Stimulated activated CD4-positive, alpha-beta T cell treated with anti-CD3 and anti-CD28 coated beads, Interleukin-2, amount 100 ng/mL, for 24 hours (primary cell): ENCODE measurements at places on chromosomes 3 and 15.

DNA sequence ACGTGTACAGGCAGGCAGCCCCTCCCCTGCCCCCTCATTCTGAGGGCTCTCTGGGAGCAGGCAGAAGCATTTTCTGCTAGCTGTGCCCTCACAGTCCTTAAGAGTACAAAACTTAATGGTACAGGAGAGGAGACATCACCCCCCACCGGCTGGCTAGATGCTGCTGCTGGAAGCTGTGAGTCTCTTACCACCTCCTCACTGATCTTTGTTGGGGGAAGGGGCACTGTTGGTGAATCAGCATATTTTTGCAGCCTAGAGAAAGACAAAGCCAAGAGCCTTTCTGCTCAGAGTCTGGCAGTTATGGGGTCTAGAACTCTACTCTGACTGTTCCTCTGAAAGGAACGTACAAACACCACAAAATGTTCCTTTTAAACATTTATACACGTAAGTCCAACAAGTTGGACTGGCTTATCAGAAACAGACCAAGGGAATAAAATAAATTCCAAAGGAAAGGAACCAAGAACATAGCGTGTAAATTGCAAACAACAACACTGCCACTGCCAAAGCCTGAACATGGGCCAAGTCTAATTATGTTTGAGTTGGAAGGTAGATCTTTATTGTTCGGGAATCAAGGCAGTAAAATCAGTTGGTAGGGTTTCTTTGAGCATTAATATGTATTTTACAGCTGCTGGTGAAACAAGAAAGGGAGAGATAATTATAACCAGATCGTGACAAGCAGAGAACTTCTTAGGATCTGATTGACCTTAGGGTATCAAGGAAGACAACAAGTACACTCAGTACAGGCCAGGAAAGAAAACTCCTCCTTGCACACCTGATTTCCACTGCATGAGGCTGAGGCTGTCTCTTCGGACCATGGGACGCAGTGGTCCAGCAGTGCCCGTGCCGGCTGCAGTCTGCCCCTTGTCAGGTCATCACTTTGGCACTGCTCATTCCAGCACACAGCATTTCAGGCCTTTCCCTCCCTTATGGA is 27.4 kb downstream of the CLK3 start:
- DNase-seq = no peak

DNA sequence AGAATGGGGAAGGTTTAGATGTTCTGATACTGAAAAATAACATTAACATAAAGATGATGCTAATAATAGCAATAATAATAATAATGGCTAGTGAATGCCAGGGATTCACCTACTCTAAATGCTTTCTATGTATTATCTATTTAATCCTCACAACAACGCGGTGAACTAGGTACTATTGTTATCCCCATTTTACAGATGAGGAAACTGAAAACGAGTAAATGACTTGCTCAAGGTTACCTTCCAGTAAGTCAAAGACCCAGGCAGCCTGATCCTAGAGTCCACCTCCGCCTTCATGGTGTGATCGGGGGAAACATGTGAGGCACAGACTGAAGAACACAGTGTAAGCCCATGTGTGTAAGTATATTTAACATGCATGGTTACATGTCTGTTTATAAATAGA is 30.4 kb downstream of the LRRC2 start:
- DNase-seq = no peak

- no peak for DNase-seq
Observed at GRCh38 chr3:108006881-108007331, 83.9 kb downstream of the CD47 start.

DNA sequence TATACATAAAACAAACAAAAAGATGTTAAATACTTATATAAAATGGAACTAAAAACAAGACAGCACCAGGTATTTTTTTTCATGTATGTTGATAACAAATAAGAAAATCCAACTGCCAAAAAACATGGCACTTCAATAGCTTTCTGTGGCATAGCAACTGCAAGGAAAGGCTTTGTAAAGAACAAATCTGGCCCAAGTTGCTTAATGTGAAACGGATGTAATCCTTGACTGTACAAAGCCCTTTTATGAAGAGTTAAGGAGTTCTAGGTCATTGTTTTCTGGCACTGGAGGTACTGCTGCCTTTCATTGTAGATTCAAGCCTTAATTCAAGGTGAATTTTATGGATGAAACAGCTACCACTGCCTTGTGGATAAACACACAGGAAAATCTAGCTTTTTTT is 68.8 kb upstream of the SLC12A8 start:
- DNase-seq = no peak

GRCh38 chr3:122697952-122698620 is 17.4 kb downstream of the PARP14 start:
- no peak for DNase-seq

- no peak for DNase-seq
Observed at GRCh38 chr15:52258461-52258860, 37.1 kb downstream of the MYO5C start.

DNA sequence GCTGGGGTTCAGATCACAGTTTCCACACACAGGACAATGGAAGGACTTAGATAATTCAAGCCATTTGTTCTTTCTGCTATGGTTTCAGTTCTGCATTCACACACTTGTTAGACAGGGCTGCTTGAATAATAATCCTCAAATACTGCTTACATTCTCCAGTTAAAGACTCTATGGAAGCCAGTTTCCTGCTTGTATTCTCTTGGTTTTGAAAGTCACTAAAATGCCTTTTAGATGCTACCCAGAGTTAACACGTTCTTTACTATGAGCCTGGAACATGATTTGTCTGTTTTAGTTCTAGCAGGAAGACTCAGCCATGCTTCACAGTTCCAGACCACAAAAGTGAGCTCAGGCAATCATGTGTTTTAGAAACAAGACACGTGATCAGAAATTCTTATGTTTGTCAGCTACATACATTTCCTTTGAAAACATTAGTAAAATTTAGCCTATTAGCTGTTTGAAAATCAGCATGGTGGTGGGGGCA is 152.4 kb downstream of the LEKR1 start:
- no peak for DNase-seq
